Endodermal cell (in vitro differentiated cells): ENCODE measurements at places on chromosomes 6 and 20. TPM values are rescaled to one million over a fixed set of nuclear protein-coding genes. Genes with fewer than 3 reads are reported as not detected.

The KIAA1755 gene
- not detected in 2 replicates for total RNA-seq

- no peak for DNase-seq
Measured at GRCh38 chr6:33415831-33416230, 2.1 kb downstream of the CUTA start.

- no peak for DNase-seq
Measured at GRCh38 chr20:48680650-48681049, 147.1 kb downstream of the PREX1 start.

- peak; percentile 95 for DNase-seq
Measured at GRCh38 chr6:3209114-3210023, 18.1 kb downstream of the TUBB2B start.

GRCh38 chr6:35094183-35094582, 47.0 kb downstream of the TCP11 start:
- DNase-seq = no peak

DNA sequence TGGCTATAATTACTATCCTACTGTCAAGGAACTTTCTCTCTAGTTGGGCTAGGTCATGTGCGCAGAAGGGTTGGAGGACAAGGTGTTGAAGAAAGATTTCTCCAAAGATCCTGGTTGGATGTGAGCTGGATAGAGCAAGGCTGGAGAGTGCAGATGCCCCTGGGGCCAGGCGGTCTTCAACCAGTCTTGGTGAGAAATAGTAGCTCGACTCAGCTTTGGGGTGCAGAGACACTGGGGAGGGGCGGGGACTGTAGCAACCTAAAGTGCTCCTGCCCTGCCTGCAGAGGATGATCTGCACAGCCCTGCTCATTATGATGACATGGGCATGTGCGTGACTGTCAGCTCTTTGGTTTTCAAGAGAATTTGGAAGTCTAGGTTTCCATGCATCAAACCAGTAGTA, 35.9 kb downstream of the PHACTR3 start:
- DNase-seq = no peak

GRCh38 chr6:35021004-35021403, 120.1 kb downstream of the TCP11 start:
- DNase-seq = peak; percentile 73

DNA sequence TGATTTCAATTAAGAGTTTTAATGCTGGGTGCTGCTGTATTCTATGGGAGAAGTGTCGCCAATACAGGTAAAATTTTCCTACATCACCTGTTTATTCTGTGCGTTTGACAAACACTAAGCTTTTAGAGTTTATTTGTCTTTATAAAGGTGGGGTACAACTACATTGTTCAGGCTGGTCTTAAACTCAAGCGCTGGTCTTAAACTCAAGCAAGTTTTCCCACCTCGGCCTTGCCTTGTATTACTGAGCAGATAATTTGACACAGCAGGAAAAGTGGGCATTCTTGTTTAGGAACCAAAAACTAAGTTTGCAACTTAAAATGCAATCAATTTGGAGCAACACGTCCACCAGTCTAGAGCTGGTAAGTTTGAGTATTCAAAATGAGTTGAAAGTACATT, 112.9 kb upstream of the BTN3A2 start:
- DNase-seq = no peak

DNA sequence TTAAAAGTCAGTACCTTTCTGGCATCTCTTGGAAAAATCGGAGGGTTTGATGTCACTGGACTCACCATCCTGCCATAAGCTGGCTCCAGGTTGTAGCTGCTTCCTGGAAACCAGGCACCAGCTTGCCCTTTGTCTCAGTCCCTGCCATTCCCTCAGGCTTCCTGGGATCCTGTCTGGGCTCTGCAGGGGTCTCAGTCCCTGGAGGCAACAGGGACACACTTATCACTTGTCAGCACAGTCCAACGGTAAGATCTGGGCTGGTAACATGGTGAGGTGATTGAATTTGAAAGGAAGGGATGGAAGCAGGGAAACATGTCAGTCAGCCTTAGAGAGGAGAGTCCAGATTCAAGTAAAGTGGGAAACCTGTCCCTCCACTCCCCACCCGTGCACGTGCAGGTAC, 147.6 kb upstream of the ECI2 start:
- no peak for DNase-seq

- DNase-seq = no peak
Measured at GRCh38 chr6:113779656-113780055, 77.5 kb upstream of the MARCKS start.
